ENCODE measurements at places on chromosomes 3 and 15. TPM values are rescaled to one million over a fixed set of nuclear protein-coding genes. Genes with fewer than 3 reads are reported as not detected.

Gene MASP1
- not detected for total RNA-seq

Gene UCN2
- total RNA-seq, result 9.3 TPM

Gene GOLGA8T
- 1.6 TPM for total RNA-seq

Gene C2CD4A
- not detected for total RNA-seq

Gene ZNF660
- not detected for total RNA-seq

Gene CD276
- 66.6 TPM for total RNA-seq

Gene ACTC1
- total RNA-seq, result 0.22 TPM

Gene C15orf39
- 25.0 TPM for total RNA-seq

Gene CPEB1
- total RNA-seq, result 4.0 TPM

Gene CCR8
- not detected for total RNA-seq

Gene ZKSCAN7
- not detected for total RNA-seq

Gene SYNM
- 41.0 TPM for total RNA-seq

Gene HIGD2B
- not detected for total RNA-seq

Gene SLC7A14
- not detected for total RNA-seq

Gene CRABP1
- 0.71 TPM for total RNA-seq

Gene SEMA3F
- total RNA-seq, result 7.1 TPM

Gene CCDC54
- total RNA-seq, result not detected

Gene GP5
- total RNA-seq, result not detected

Gene MCTP2
- total RNA-seq, result not detected

Gene USP50
- total RNA-seq, result not detected

Gene SCAANT1
- not detected for total RNA-seq

Gene MAP1A
- total RNA-seq, result 0.83 TPM

Gene STARD5
- total RNA-seq, result 2.2 TPM

Gene LIPH
- 8.1 TPM for total RNA-seq

Gene TNK2
- total RNA-seq, result 17.7 TPM

Gene PPM1L
- 0.84 TPM for total RNA-seq

Gene SLC6A1
- not detected for total RNA-seq

Gene SAMD7
- not detected for total RNA-seq

Gene IL12A
- total RNA-seq, result 1.2 TPM

Gene MESD
- 40.3 TPM for total RNA-seq

Gene LRRC31
- not detected for total RNA-seq

Gene LSAMP
- 0.06 TPM for total RNA-seq

Gene GOLGA8O
- total RNA-seq, result 0.50 TPM

Gene UTS2B
- total RNA-seq, result not detected

Gene EFCAB12
- 0.47 TPM for total RNA-seq

Gene CCR3
- total RNA-seq, result not detected

Gene CPNE9
- total RNA-seq, result not detected

Gene NEDD4
- 44.4 TPM for total RNA-seq

Gene LMLN
- 1.7 TPM for total RNA-seq

Gene ALDH1A2
- total RNA-seq, result 0.19 TPM

Gene FBLN2
- 2.8 TPM for total RNA-seq

Gene WDR53
- total RNA-seq, result 10.3 TPM

Gene NOX5
- 0.31 TPM for total RNA-seq

Gene TM4SF18
- total RNA-seq, result 45.0 TPM

Gene ATP10A
- total RNA-seq, result 7.0 TPM

Gene ZNF860
- 1.4 TPM for total RNA-seq

Gene CLDN18
- not detected for total RNA-seq

Gene CNOT10
- 29.2 TPM for total RNA-seq

Gene ZDHHC23
- 3.5 TPM for total RNA-seq

Gene PTH1R
- total RNA-seq, result 0.37 TPM

Gene UBA7
- 0.31 TPM for total RNA-seq
